ENCODE measurements at places on chromosomes 4 and X. TPM values are rescaled to one million over a fixed set of nuclear protein-coding genes. Genes with fewer than 3 reads are reported as not detected.
A peak's percentile ranks its signal among the peaks of the same experiment; 100 is the strongest.

IGSF1 gene
- not detected for total RNA-seq

DCAF12L1 gene
- not detected for total RNA-seq

SHROOM4 gene
- not detected for total RNA-seq

ADAMTS3 gene
- not detected for total RNA-seq

SPACA5 gene
- total RNA-seq = not detected

TRIML2 gene
- total RNA-seq = not detected

GRCh38 chr4:127889903-127890302 lies 9.2 kb downstream of the PLK4 start:
- no peak overlapping the region for H3K27ac ChIP-seq
- no peak for DNase-seq
- no peak overlapping the region for H3K4me3 ChIP-seq
- peaks cover 5% of the 10 kb centered on the region for H3K4me1 ChIP-seq
- H3K36me3 ChIP-seq = peaks cover 22% of the 10 kb centered on the region
- H3K27me3 ChIP-seq = no peaks in the 10 kb centered on the region

DNA sequence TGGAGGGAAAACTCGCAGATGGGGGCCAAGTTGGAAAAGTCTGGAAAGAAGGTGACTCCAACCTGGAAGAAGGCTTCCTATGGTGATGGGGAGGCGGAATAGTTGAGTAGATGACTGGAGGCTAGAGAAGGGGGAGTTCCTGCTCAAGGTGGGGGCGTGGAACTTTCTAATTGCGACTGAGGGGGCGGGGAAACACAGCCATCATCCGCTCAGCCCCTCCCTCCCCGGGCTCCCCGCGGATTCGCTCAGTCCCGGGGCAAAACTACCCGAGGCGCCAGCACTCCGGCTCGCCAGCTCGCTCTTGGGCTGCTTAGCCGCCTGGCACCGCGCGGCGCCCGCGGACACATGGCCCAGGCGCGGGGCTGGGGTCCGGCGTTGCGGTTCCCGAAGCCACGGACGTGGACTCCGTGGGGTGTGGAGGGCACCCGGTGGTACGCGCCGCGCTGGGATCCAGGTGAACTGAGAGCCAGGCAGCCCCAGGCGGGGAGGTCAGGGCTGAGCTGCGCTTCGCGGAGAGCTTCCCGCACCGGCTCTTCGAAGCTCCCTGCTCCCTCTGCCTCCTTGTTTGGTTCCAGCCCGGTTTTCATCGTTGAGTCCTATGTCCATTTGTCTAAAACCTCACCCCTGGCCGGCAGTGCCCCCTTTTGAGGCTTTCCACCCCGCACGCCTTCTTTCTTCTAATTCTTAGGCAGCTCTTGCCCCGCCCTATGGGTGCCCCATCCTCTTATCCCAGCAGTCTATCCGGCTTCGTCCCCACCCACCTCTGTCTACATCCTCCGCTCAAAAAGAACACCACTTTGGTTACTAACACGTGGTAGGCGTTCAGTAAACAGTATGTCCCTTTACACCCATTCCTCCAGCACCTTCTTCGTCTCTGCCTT lies 38.9 kb downstream of the STARD8 start:
- H3K4me1 ChIP-seq = peaks cover 17% of the 10 kb centered on the region
- H3K27ac ChIP-seq = no peak overlapping the region
- peak overlapping the region; percentile 83 for H3K4me3 ChIP-seq
- H3K27me3 ChIP-seq = peaks cover 21% of the 10 kb centered on the region

GRCh38 chr4:128986908-128987307 lies 106.4 kb downstream of the SCLT1 start:
- peaks cover 34% of the 10 kb centered on the region for H3K36me3 ChIP-seq
- H3K4me3 ChIP-seq = no peak overlapping the region
- no peaks in the 10 kb centered on the region for H3K4me1 ChIP-seq
- H3K27me3 ChIP-seq = no peaks in the 10 kb centered on the region
- DNase-seq = no peak
- H3K27ac ChIP-seq = no peak overlapping the region

GRCh38 chrX:111886678-111887077 lies 10.7 kb downstream of the TRPC5OS start:
- H3K36me3 ChIP-seq = no peaks in the 10 kb centered on the region
- no peaks in the 10 kb centered on the region for H3K4me1 ChIP-seq
- H3K4me3 ChIP-seq = no peak overlapping the region

- no peak overlapping the region for H3K27ac ChIP-seq
- no peaks in the 10 kb centered on the region for H3K27me3 ChIP-seq
- no peak for DNase-seq
- H3K4me1 ChIP-seq = no peaks in the 10 kb centered on the region
- no peak overlapping the region for H3K4me3 ChIP-seq
- no peaks in the 10 kb centered on the region for H3K36me3 ChIP-seq
Observed at GRCh38 chr4:164396439-164396838, 357.5 kb upstream of the SMIM31 start.

DNA sequence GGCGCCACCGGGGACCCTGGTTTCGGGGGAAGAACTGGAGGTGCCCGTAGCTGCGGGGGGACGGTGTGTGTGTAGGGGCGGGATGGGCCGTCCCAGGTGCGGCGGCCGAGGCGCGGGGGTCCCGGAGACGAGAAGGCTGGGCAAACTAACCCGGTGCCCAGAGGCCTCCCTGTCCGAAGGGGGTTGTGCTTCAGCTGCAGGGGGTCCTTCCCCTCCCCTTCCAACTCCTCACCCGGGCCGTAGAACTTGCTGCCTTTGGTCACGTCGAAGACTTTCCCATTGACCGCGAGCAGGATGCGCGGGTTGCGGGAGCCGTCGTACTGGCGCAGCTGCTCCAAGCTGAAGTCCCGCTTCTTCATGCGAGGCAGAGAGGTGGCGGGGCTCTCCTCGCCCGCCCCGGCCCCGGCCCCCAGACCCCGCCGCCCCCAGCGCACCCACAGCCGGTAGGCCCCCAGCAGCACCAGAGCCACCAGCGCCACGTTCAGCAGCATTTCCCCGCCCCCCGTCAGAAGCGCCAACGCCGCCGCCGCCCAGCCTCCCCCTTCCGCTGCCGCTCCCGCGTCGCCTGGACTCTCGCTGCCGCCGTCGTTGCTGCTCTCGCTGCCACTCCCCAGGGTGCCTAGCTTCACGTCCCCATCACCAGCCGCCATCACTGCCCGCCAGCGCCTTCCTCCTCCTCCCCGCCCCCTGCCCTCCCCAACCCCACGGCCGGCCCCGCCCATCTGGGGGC lies at the start of gene PGRMC2:
TSS of gene PGRMC2 (minus strand) at position 673 of the 730 bp plus-strand sequence. CDS start at position 650, 23 bp downstream.
- H3K4me1 ChIP-seq = peaks cover 32% of the 10 kb centered on the region
- H3K27me3 ChIP-seq = no peaks in the 10 kb centered on the region
- no peaks in the 10 kb centered on the region for H3K36me3 ChIP-seq
- peak within 1 kb of the TSS; percentile 88 for H3K27ac ChIP-seq
- H3K4me3 ChIP-seq = peak within 1 kb of the TSS; percentile 91

- no peak overlapping the region for H3K27ac ChIP-seq
- no peaks in the 10 kb centered on the region for H3K4me1 ChIP-seq
- DNase-seq = no peak
- H3K4me3 ChIP-seq = no peak overlapping the region
Observed at GRCh38 chr4:37590016-37590415, 96.2 kb downstream of the RELL1 start.

GRCh38 chr4:126894963-126895362 lies 737.8 kb upstream of the INTU start:
- no peak for DNase-seq
- peaks cover 8% of the 10 kb centered on the region for H3K36me3 ChIP-seq
- H3K4me3 ChIP-seq = no peak overlapping the region
- no peaks in the 10 kb centered on the region for H3K27me3 ChIP-seq
- no peak overlapping the region for H3K27ac ChIP-seq

GRCh38 chr4:84224522-84224921 lies 274.6 kb downstream of the NKX6-1 start:
- H3K27ac ChIP-seq = no peak overlapping the region
- no peak overlapping the region for H3K4me3 ChIP-seq
- DNase-seq = no peak
- no peaks in the 10 kb centered on the region for H3K4me1 ChIP-seq
- H3K36me3 ChIP-seq = no peaks in the 10 kb centered on the region
- H3K27me3 ChIP-seq = no peaks in the 10 kb centered on the region

- H3K4me1 ChIP-seq = no peaks in the 10 kb centered on the region
- no peaks in the 10 kb centered on the region for H3K36me3 ChIP-seq
- no peak overlapping the region for H3K27ac ChIP-seq
- no peak overlapping the region for H3K4me3 ChIP-seq
Observed at GRCh38 chr4:155539746-155540145, 126.9 kb upstream of the GUCY1A1 start.

GRCh38 chr4:25158817-25159216 lies 1.4 kb downstream of the SEPSECS start:
- H3K27me3 ChIP-seq = no peaks in the 10 kb centered on the region

DNA sequence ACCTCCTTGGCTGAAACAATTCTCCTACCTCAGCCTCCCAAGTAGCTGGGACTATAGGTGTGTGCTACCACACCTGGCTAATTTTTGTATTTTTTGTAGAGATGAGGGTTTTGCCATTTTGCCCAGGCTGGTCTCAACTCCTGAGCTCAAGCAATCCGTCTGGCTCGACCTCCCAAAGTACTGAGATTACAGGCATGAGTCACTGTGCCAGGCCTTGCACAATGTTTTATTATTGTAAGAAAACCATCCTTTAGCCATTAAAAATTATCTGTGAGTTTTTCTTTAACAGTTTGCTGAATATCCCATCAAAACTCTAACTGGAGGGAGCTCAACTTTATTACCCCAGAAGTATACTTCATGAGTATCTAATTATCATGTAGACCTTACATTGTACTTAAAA lies 900.3 kb downstream of the PCDH7 start:
- H3K4me1 ChIP-seq = no peaks in the 10 kb centered on the region
- no peak overlapping the region for H3K27ac ChIP-seq
- peaks cover 5% of the 10 kb centered on the region for H3K36me3 ChIP-seq
- H3K4me3 ChIP-seq = no peak overlapping the region

GRCh38 chr4:40323866-40324265 lies 11.3 kb upstream of the CHRNA9 start:
- no peak overlapping the region for H3K27ac ChIP-seq
- H3K4me1 ChIP-seq = peaks cover 10% of the 10 kb centered on the region
- no peaks in the 10 kb centered on the region for H3K36me3 ChIP-seq
- no peak overlapping the region for H3K4me3 ChIP-seq

DNA sequence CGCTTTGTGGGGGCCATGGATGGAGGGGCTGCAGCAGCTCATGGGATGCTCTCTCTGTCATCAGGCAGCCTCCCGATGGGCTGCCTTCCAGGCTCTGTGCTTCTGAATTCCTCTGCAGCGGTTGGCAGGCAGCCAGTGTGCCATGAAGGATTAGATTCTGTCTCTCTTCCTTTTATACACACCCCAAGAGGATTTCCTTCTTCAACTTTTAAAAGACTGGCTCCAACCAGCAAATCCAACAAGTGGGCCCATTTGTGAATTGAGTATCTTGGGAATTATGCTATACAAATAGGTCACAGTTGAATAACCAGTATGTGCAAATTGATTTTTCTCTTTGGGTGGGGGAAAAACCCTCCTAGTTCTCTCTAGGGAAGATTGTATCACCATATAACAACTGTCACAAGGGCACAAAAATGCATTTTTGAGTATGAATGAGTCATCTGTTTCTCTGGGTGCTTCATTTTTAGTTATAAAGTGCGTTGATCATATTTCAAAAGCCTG lies 96.8 kb upstream of the FAT1 start:
- no peak overlapping the region for H3K4me3 ChIP-seq
- H3K4me1 ChIP-seq = no peaks in the 10 kb centered on the region
- H3K27me3 ChIP-seq = no peaks in the 10 kb centered on the region
- H3K27ac ChIP-seq = no peak overlapping the region

DNA sequence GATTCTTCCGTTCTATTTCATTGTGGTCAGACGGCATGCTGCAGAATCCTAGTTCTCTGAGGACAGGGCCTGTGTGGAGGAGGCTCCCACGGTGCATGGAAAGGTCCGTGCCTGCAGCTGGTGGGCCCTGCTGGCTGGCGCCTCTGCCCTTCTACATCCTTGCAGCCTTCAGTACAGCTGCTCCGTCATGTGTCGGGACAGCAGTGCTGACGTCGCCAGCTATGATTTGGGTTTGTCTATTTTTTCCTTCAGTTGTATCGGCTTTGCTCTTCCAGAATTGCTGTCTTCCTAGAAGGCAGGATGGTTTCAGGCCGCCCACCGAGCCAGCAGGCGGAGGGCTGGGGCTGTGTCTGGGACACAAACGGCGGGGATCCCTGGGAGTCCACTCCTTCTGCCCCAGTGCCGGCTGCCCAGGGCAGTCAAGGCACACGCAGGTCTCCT lies 32.1 kb upstream of the CPLX1 start:
- peaks cover 22% of the 10 kb centered on the region for H3K4me1 ChIP-seq
- H3K36me3 ChIP-seq = peaks cover 48% of the 10 kb centered on the region
- no peak overlapping the region for H3K27ac ChIP-seq

DNA sequence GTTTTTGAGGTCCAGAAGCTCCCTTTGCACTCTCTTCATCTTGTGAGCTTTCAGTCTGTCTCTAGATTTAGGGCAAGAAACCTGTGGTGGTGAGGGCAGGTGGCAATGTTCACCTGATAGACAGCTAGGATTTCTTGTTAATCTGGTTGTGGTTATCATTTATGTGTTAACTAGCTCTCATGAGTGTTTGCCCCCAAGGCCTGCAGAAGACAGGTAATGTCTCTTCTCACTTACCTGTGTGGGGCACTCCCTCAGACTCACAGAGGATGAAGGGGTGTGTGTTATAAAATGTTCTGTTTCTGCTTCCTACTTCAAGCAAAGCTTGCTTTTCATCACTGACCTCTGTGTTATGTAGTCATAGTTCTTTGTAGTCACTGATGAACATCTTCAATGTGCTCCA lies 17.8 kb downstream of the EGF start:
- H3K4me1 ChIP-seq = no peaks in the 10 kb centered on the region
- no peak for DNase-seq
- H3K27ac ChIP-seq = no peak overlapping the region

GRCh38 chr4:139315221-139315675 lies 13.0 kb upstream of the NDUFC1 start:
- no peak overlapping the region for H3K27ac ChIP-seq
- peaks cover 53% of the 10 kb centered on the region for H3K4me1 ChIP-seq
- DNase-seq = no peak
- no peak overlapping the region for H3K4me3 ChIP-seq

DNA sequence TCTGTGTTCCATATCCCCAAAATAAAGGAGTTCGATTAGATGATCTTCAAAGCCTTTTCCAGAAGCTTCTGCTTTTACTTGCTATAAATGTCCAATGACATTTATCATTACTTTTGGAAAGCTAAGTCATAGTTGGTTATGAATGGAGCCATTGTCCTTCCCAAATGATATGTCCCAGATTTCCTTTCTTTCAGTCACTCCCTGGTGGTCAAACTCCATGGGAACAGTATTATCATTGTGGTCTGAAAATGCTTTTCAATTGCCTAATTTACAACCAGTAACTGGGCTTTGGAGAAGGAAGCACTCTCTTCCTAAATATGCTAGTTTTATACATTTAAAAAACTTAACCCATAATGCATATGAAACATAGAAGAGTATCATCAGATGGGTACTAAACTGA lies 571.5 kb upstream of the AMOT start:
- H3K36me3 ChIP-seq = no peaks in the 10 kb centered on the region
- H3K4me3 ChIP-seq = no peak overlapping the region
- DNase-seq = no peak
- no peaks in the 10 kb centered on the region for H3K4me1 ChIP-seq

GRCh38 chrX:125947501-125947900 lies 218.6 kb downstream of the DCAF12L2 start:
- H3K36me3 ChIP-seq = no peaks in the 10 kb centered on the region
- no peak overlapping the region for H3K4me3 ChIP-seq
- no peak for DNase-seq
- H3K27me3 ChIP-seq = no peaks in the 10 kb centered on the region
- H3K4me1 ChIP-seq = no peaks in the 10 kb centered on the region
- no peak overlapping the region for H3K27ac ChIP-seq
